ENCODE measurements at places on chromosomes 12 and 14.

DNA sequence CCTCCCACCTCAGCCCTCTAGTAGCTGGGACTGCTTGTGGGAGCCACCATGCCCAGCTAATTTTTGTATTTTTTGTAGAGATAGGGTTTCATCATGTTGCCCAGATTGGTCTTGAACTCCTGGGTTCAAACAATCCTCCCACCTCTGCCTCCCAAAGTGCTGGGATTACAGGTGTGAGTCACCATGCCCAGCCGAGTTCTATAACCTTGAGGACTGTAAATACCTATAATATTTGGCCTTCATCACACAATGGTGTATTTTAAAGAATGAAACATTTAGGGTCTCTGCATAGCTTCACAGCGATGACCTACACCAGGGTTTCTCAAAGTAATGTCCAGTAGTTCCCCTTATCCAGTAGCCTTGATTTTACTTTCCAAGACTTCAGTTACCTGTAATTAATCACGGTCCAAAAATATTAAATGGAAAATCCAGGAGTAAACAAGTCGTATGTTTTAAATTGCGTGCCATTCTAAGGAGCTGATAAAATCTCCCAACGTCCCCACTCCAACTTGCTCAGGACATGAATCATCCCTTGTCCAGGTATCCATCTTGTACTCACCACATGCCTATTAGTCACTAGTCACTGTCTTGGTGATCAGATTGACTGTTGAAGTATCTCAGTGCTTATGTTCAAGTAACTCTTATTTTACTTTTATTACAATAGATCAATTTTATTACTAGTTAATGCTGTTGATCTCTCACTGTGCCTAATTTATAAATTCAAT, 368.2 kb downstream of the BTG1 start:
- no peak for DNase-seq

DNA sequence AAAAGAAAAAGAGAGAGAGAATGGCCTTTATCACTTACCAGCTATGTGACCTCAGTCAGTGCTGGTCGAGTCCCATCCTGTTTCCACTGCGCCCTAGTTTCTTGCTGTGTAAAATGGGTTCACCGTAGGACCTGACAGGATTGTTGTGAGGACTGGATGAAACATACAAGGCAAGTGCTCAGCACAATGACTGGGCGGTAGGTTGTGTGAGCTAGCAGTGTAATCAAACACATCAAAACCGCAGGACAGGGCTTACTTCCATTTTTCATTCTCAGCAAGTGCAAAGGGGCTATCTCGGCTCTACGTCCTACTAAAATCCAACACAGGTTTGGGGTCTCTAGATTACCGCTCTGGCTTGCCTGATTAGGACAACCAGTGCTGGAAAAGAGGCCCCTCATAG, 36.4 kb upstream of the ATXN2 start:
- DNase-seq = no peak

GRCh38 chr12:130303781-130304180, 33.9 kb upstream of the PIWIL1 start:
- no peak for DNase-seq

DNA sequence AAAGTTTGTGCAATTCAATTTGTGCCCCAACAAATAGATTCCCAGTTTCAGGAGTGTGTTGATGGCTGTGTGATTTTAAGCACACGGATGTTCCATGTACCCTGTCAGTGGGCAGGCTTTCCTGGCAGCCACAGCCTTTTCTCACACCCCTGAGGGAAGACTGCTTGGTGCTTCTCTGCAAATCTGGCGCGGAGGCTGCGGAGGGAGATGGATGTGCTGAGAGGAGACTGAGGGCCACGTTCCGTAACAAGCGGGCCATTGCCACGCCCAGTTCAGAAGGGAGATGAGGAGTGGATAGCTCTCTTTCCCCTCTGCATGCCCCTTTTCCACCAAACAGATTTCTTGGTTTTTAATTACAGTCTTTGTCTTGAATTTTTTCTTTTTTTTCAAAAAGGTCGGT, 89.1 kb downstream of the BEGAIN start:
- no peak for DNase-seq

GRCh38 chr14:89000007-89000942, 175.8 kb downstream of the TTC8 start:
- no peak for DNase-seq

DNA sequence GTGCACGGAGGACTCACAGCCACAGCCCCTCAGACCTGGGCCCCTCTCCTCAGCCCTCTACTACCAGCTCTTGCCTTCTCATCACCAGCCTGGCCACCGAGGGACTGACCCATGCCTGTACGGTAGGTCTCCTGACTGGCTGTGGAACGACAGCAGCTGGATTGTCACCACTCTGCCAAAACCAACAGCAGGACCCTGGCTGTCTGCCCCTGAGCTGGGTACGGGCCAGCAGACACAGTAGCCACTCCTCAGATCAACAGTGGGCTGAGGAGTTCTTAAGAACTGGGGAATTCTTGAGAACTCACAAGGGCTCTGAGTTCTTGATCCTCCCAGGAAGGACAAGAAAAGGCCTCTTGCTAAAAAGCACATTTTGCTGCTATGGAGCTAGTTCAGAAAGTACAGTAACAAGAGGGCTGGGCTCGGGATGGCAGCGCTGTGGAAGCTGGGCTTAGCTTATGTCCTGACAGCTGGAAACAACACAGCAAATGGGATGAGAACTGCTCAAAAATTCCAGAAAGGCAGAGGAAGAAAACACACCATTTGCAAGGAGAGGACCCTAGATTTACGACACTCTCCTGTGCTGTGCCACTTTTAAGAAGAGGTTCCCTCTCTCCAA, 176.4 kb downstream of the ANO2 start:
- DNase-seq = no peak

DNA sequence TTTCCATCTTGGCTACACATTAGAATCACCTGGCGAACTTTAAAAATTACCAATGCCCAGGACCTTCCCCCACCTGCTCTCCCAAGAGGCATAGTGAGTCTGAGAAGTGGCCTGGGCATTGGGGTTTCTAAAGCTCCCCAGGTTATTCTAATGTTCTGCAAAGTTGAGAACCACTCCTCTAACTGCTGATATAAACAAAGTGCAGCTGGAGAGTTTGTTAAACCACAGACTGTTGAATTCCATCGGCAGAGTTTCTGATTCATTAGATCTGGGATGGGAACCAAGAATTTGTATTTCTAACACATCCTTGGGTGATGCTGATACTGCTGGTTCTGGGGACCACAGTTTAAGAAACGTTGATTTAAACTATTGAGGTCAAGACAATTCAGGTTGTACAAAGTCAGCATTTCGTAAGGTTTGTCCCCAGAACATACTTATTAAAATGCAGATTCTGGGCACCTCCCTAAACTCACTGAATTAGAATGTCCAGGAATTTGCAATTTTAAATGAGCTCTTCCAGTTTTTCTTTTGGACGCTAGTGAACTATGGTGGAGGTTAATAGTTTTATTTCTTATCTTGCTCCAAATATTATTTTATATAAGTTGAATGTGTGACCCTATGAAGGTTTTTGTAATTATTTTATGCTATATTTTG, 309.1 kb downstream of the NRXN3 start:
- DNase-seq = no peak

DNA sequence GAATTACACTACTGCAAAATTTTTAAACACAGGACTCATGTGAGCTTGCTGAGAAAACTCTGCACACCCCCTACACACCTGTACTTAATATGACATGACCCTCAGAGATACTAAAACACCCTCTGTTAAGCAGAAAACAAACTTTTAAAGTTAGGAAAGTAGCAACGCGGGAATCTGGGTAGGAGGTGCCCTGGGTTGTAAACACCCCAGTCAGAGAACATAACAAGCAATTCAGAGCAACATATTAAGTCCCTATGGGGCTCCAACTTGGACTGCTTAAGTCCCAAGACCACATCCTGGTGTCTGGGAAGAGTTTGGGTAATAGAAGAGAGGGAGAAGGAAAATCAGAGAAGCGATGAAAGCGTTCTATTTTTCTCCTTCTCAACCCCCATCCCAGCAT, 1.2 kb downstream of the ATF7 start:
- peak; percentile 22 for DNase-seq

DNA sequence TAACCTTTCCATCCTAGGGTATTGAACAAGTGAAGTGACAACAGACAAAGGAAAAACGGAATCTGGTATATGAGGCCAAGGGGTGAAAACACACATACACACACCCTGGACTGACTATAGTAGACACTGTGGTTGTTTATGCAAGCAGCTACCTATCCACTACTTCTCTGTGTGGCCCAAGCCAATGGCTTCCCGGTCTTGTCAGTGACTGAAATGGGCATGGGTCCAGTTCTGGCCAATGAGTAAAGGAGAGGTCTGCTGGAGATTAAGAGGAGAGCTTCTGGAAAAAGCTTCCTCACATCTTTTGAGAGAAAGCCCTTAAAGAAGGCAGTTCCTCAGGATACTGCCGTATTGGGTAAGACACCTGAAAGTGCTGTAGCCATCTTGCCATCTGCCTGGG, 19.3 kb downstream of the MBIP start:
- DNase-seq = no peak

DNA sequence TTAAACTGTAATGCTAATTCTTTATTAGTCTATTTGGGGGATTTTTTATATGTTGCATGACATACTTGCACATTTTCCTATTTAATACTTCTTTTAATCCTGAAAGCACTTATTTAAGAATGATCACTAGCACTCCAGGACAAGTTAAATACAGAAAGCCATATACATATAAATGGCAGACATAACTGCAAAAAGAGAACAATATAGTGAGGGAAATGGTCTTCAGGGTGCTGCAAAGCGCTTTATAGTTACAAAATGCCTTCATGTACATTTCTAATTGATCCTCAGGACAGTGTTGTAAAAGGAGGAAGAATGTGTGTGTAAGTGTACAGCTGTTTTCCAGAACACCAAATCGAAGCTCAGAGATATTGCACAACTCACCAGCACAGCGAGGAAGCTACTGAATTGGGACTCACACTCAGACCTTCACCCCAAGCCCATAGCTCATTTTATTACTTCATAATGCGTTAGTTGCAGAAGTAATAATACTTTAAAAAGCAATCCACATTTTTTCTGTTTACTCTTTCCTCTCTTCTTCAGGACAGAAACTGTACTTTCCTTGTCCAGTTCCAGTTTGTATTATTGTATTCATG, 428.2 kb downstream of the RAD51B start:
- no peak for DNase-seq

GRCh38 chr12:55965941-55966407, at the start of gene PMEL:
Gene PMEL, minus strand, starts transcription at chr12:55966042. Its CDS starts 31 bp downstream, at chr12:55966011.
- DNase-seq = no peak

DNA sequence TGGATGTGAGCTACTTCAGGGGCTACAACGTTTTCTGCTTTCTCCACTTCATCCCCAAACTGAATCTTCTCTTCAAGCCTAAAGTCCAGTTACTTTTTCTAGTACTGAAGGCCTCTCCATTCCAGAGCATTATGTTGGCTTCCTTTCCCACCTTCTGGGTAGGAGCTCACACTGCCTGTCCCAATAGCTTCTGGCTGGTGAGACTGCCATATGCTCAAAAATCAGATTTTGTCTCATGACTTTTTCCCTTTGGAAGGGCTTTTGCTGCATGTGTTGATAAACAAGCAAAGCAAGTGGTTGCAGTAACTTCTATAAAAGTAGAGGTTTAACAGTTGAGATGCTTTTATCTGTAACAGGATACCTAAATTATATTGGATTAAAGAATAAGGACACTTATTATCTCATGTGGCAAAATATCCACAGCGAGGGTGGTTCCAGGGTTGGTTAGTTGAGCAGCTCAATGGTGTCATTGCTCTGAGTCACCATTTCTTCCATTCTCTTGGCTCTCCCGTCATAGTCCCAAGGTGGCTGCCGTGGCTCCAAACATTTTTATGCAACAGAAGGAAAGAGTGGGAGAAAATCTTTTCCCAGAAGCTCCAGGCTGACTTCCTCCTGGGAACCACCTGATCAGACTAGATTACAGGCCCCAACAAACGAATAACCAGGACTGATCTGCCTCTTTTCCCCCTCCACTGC, 15.1 kb upstream of the PPFIBP1 start:
- DNase-seq = no peak

DNA sequence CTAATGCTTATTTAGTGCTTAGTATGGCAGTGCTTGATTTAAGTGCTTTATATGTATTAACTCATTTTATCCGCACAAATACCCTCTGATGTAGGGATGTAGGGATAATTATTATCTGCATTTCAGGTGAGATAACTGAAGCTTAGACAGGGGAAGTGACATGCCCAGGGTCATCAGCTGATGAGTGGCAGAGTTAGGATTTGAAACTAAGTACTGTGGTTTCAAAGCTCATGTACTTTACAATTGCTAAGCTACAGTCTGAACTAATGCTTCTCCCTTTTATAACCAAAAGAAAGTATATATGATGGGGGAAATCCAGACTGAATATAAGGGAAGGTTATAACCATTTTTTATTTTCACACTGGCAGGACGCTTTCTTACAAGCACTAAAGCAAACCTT, 229.6 kb upstream of the NAV3 start:
- DNase-seq = no peak

DNA sequence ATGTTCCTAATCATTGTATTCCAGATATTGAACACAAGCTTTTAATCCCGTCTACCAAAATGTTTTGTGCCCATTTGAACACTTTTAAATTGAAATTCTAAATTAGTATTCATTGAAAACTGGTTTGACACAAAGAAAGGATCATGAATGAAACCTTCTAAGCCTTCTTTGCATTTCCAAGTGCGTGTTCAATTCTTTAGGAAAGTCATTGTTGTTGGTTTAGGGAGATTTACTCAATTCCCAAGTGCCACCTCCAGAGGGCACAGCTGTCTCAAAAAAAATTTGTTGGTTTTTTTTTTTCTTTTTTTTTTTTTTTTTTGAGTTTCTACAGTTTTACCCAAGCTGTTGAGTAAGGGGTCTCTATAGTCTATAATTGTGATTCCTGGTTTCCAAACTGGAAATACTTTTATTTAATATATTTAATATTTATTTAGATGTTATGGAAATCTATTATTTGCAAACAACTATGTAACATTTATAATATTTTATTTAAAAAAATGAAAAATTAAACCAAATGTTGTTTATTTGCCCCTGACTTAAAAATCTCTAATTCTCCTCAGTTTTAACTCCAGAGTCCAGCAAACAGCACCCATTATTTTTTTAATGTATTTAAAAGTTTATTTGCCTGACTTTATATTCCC, 79.9 kb downstream of the NEDD1 start:
- peak; percentile 32 for DNase-seq

DNA sequence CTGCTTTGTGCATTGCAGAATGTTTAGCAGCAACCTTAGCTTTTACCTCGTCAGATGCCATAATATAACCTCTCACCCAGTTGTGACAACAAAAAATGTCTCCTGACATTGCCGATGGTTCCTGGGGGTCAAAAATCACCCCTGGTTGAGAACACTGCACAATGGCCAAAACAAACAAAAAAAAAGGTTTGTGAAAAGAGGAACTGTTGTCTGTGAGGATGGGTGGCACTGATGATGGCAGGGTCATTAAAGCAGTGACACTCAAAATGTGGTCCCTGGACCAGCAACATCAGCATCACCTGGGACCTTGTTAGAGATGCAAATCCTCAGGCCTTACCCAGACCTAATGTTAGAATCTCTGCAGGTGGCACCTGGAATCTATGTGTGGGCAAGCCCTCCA, 36.4 kb upstream of the METAP2 start:
- no peak for DNase-seq
